ENCODE measurements at places on chromosomes 13 and 19. TPM values are rescaled to one million over a fixed set of nuclear protein-coding genes. Genes with fewer than 3 reads are reported as not detected.

The CGB5 gene
- 0.88 TPM for total RNA-seq

The ETV2 gene
- 1.6 TPM for total RNA-seq

The WDR87 gene
- total RNA-seq: not detected

The ATCAY gene
- total RNA-seq: 0.21 TPM

The NLRP12 gene
- 0.02 TPM for total RNA-seq

The BEST2 gene
- total RNA-seq: not detected

The COMP gene
- total RNA-seq: 0.06 TPM

The SCEL gene
- total RNA-seq: 0.65 TPM

The TNNI3 gene
- 9.2 TPM for total RNA-seq

The TDRD12 gene
- total RNA-seq: 0.08 TPM

The ALOX5AP gene
- total RNA-seq: 3.7 TPM

The AKAP8L gene
- total RNA-seq: 37.9 TPM

The CFD gene
- 8.5 TPM for total RNA-seq

The SELENOV gene
- not detected for total RNA-seq

The ANGPTL4 gene
- 151 TPM for total RNA-seq

The PLPPR3 gene
- 4.9 TPM for total RNA-seq

The COL4A1 gene
- total RNA-seq: 83.2 TPM

The IFT88 gene
- total RNA-seq: 9.7 TPM

The CEACAM21 gene
- total RNA-seq: not detected

The CNOT3 gene
- 69.5 TPM for total RNA-seq

The DCT gene
- total RNA-seq: not detected

The C1QTNF9B gene
- total RNA-seq: not detected

The TRIP10 gene
- total RNA-seq: 68.6 TPM

The CBY2 gene
- not detected for total RNA-seq

The SLC1A6 gene
- total RNA-seq: not detected

The SYCN gene
- not detected for total RNA-seq

The ICAM4 gene
- not detected for total RNA-seq

The ANGPTL8 gene
- total RNA-seq: not detected

The LRRC4B gene
- 0.93 TPM for total RNA-seq

The FOXA3 gene
- 0.83 TPM for total RNA-seq

The LMO7 gene
- 45.5 TPM for total RNA-seq

The PTGER1 gene
- total RNA-seq: not detected

The SIGLECL1 gene
- not detected for total RNA-seq

The PIP5K1C gene
- 9.7 TPM for total RNA-seq

The EDNRB gene
- not detected for total RNA-seq

The ADPRHL1 gene
- 15.5 TPM for total RNA-seq

The KLK12 gene
- total RNA-seq: not detected

The PTH2 gene
- total RNA-seq: not detected

The FREM2 gene
- total RNA-seq: not detected

The ZNF816 gene
- not detected for total RNA-seq
